ENCODE measurements at places on chromosomes 16 and 17.
A peak's percentile ranks its signal among the peaks of the same experiment; 100 is the strongest.

DNA sequence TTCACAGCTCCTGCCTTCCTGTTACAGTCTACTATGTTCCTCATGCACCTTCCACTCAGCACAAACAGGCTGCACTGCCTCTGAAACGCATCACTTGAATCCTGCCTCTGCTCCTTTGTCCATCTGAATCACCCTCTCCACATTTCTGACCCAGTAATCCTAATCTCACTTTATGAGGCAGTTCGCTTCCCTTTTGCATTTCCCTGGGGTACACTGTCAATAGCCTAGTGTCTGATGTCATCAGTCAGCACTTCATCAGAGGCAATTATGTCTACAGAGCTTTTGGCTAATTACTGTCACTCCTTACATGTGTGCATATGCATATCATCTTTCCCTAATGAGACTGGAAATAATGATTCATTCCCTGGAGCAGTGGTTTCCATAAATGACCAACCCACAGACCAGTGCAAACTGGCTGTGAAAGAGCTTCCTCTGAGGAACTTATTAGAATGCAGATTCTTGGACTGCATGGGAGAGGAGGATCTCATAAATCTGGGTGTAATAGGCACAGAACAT, 23.6 kb downstream of the CA4 start:
- no peak for DNase-seq

DNA sequence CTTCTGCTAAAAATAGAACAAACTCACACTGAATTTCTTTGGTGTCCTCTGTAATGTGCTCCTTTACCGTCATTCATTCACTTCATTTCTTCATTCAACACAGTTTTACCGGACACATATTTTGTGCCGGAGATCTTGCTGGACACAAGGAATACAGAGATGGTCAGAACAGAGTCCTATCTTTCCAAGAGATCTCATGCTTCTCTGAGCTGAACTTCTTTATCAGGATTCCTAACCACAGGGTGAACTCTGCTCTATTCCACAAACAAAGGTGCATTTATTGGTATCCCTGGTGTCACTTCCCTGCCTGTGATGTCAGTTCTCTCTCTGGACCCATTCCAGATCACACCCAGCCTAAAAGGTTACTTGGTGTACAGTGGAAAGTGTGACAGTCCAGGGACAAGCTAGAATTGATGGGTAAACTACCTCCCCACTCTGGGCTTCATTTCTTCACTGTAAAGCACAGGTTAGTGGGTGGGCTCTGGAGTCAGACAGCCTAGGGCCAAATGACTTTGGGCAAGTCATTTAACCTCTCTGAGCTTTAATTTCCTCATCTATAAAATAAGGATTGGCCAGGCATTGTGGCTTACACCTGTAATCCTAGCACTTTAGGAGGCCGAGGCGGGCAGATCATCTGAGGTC, 4.2 kb downstream of the IFI35 start:
- DNase-seq: no peak

GRCh38 chr16:49621241-49622083, 234.4 kb downstream of the ZNF423 start:
- DNase-seq: no peak

GRCh38 chr17:83185023-83186002, 105.9 kb downstream of the METRNL start:
- no peak for DNase-seq

- DNase-seq: no peak
Measured at GRCh38 chr16:11539641-11540050, 47.1 kb downstream of the LITAF start.

DNA sequence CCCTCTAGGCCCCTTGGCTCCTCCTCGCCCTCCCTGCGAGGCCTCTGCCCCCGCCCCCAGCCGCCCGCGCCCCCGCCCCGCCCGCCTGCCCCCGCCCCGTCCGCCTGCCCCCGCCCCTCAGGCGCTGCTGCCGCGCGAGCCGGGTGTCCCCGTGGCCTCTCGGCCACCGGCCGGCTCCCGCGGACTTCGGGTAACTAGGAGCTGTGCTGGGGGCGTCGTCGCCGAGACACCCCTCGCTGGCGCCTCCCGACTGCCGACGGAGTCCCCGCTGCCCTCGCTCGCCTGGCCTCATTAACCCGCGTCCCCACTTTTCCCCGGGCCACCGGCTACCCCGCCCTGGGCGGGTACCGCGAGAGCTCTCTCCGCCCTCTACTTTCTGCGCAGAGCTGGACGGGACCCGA, at the start of gene TLCD1:
TLCD1 (minus strand) TSS at position 8 of the 401 bp plus-strand sequence. CDS start 136 bp downstream, outside the sequence.
- DNase-seq: peak; percentile 83

DNA sequence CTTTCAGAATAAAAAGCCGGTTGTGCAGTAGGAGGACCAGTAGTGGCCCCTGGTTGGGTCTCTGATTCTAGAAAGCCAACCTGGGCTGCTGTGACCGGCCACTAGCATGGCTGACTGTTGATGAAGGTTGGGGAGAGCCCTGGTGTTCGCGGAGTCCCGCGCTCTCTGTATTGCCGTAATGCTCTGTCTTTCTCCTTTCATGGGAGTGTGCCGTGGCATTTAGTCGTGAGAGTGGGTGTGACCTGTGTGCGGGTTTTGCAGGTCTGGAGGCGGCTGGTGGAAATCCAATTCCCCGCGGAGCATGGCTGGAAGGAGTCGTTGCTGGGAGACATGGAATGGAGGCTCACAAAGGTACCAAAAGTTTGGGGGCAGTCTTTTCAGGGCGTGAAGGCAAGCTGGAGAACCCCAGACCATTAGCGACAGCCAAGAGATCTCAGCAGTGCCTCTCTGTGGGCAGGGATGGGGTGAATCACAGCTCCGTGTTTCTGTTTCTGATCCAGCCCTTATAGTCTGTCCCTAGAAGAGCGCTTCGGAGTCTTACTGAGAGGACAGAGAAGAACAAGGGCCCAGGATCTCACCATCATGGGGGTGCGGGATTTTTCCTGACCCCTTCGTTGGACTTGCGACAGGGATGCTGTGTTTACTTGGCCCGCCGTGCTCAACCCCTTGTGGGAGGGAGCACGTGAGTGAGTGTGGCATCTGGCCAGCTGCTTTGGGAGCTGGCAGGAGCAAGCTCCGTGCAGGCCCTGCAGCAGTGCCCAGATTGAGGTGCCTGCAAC, 56.5 kb downstream of the RNF213 start:
- DNase-seq: no peak

GRCh38 chr16:86292171-86292775, 218.1 kb upstream of the FOXF1 start:
- no peak for DNase-seq

DNA sequence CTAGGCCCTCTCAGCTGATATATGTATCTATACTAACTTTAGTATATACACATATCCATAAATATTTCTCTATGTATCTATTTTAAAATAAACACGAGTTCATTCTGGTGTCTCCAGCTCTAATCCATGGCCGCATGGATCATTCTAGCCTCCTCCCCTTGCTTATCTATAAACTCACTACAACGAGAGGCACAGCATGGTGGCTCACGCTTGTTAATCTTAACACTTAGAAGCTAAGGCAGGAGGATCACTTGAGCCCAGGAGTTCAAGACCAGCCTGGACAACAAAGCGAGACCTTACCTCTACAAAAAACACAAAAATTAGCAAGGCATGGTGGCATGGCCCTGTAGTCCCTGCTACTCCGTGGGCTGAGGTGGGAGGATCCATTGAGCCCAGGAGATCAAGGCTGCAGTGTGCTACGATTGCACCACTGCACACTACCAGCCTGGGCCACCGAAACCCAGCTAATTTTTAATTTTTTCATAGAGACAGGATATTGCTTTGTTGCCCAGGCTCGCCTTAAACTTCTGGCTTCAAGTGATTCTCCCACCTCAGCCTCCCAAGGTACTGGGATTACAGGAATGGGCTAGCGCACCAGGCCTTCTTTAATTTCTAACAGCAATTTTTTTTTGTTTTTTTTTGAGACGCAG, 3.9 kb upstream of the ZNF207 start:
- DNase-seq: no peak

- DNase-seq: no peak
Measured at GRCh38 chr17:63361182-63361581, 84.9 kb downstream of the CYB561 start.

DNA sequence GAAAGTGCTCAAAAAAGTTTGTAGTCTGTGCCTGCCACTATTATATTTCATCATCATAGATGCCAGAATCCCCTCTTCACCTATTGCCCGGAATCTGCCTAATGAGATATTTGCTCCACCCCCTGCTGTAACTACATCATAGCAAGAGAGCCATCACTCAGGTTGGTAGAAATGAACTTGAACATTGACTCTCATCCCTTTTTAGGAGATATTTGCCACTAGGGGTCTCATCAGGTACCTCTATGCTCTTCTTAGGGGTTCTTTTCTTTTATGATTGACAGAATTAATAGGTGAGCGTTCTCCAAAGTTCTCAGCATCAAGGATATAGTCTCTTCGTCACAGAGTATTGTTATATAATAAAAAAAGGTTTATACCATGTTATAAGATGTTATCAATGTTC, 20.0 kb downstream of the ANKS4B start:
- DNase-seq: no peak

DNA sequence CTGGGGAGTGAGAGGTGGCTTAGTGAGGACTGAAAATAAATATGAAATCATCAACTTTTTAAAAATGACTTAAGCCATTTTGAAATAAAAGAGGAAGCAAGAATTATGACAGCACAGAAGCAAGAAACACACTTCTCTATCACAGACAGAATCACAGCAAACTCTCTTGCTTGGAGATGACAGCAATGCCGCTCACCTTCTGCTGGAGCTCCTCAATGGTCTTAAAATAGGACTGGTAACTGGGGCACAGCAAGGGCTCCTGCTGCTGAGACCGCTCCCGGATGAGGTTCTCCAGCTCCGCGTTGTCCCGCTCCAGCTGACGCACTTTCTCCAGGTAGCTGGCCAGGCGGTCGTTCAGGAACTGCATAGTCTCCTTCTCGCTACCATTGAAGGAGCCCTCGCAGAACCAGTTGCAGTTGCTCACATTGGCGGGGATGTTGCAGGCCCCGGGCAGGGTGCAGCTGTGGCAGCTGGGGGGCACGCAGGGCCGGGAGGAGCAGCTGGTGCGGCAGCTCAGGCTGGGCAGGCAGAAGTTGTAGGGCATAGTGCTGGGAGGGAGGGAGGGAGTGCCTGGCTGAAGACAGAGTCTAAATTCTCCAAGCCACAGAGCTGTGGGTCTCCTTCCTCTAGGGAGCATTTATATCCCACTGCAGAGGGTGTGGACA, at the start of gene KRT31:
KRT31 (minus strand) TSS at position 613 of the 665 bp plus-strand sequence; CDS start at position 544, 69 bp downstream.
- no peak for DNase-seq

DNA sequence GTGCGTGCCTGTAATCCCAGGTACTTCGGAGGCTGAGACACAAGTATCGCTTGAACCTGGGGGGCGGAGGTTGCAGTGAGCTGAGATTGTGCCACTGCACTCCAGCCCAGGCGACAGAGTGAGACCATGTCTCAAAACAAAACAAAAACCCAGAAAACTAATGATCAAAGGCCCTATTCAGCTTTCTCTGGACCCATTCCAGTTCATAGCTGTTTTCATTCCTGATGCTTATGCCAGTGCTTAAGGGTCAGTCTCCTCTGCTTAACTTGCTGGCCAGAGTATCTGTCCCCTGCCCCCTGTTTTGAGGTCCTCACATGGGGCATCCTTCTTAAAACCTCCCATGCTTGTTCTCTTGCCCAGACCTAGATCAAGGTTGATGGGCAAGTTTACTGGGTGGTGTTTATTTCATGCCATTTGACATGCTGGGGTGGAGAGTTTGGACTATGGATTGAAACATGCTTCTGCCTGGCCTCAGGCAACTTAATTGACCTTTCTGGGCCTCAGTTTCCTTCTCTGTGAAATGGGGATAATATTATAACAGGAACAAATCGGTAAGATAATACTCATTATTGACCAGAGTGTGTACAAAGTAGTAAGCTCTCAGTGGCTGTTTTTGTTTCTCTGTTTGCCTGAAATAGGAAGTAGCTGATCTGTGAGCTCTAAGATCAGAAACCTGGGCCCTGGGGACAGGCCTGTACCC, 369.8 kb downstream of the CPPED1 start:
- DNase-seq: no peak

GRCh38 chr16:88698646-88699045, 7.6 kb downstream of the RNF166 start:
- DNase-seq: no peak

DNA sequence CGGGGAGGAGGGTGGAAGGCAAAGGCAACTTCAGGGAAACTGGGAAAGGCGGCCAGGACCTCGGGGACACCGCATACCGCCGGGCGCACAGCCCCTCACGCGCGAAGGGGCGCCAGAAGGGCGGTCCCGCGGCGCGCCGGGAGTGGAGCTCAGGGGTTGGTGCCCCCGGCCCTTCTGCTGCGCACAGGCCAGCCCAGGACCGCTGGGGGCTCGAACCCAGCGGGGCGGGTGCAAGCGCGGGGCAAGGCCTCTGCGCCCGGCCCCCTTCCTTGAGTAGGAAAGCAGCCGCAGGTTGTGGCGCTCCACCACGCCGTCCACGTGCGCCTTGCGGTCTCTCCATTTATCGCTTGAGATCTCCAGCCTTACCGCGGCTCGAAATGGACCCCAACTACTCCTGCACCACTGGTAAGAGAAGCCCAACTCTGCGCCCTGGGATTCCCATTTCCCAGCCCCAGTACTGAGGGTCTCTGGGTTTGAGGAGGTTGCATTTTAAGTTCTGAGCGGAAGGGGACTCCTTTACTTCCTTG, 3.0 kb upstream of the MT1A start:
- DNase-seq: no peak

DNA sequence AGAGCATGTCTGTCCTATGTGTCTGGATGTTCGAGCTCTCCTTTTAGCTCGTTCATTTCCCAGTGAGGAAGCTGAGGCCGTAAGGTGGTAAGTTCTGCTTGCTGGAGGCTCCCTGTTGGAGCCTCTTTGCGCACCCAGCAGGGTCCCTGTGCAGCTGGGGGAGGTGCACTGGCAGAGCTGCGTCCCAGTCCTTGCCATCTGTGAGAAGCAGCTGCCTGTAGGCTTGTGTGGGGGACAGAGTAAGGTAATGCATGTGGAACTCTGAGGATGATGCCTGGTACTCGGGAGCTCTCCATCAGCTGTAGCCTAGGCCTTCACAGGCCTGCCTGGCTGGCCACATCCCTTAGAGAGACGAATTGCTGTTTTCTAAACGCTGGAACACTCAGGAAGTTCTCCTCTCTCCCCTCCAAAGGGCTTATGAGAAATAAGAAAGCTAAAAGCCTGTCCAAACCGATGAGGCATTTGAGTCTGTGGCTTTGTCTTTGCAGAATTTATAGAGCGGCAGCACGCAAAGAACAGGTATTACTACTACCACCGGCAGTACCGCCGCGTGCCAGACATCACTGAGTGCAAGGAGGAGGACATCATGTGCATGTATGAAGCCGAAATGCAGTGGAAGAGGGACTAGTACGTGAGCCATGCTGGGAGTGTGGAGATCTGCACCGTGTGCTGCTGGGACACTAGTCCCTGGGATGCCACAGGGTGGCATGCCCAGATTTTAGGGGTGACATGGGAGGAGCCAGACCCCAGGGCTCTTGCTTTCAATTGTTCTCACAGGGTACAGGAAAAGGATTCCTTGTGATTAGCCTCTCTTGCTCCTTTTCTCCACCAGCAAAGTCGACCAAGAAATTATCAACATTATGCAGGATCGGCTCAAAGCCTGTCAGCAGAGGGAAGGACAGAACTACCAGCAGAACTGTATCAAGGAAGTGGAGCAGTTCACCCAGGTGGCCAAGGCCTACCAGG, 1.6 kb downstream of the NDUFB10 start:
- peak; percentile 54 for DNase-seq
